ENCODE measurements at places on chromosomes 16 and 17. TPM values are rescaled to one million over a fixed set of nuclear protein-coding genes. Genes with fewer than 3 reads are reported as not detected.

GRAP gene
- 0.23 TPM for total RNA-seq

SYNGR3 gene
- total RNA-seq = 3.4 TPM

EPN3 gene
- not detected for total RNA-seq

ATP1B2 gene
- not detected for total RNA-seq

MYO1D gene
- 12.6 TPM for total RNA-seq

FBXW10B gene
- total RNA-seq = 4.6 TPM

SEPTIN12 gene
- total RNA-seq = not detected

TBX21 gene
- 0.10 TPM for total RNA-seq

GPR142 gene
- not detected for total RNA-seq

SGCA gene
- total RNA-seq = not detected

ABAT gene
- total RNA-seq = 0.99 TPM

ANKFN1 gene
- 0.46 TPM for total RNA-seq

CCDC43 gene
- total RNA-seq = 30.8 TPM

DNA sequence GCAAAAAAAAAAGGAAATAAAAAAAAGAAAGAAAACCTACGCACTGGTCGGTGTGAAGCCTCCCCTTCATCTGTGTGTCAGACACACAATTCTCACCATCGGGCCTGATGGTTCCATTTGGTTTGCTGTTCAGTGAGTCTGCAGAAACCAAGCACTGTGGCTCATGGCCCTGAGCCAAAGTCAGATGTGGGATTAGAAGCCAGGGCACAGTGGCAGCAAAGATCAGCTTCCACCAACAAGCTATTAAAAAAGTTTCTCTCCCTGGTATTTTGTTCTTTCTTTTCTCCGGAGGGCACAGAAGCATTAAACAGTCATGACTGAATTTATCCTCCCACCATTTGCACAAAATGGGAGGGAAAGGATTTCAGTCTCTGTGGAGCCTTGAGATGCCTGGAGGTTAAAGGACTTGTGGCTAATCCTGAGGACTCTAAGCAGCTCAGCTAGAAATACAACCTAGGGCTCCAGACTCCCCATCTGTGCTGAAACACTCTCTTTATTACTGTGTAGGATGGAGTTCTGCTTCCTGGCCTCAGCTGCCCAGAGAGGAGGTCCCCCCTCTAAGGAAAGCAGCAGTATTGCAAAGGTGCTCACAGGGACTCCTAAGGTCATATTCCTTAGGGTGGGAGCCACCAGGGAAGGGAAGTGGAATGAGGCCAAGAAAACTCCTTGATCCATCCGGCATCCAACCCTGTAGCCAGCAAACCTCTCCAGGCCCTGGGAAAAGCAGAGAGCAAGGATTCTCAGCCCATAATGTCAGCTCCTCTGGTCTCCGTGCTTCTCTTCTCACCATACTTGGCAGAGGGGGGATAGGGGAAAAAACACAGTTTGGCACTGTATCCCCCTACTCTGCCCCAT is 28.2 kb downstream of the SLC39A11 start:
- peak; percentile 53 for DNase-seq

- DNase-seq = no peak
Observed at GRCh38 chr16:11330526-11331237, 14.6 kb upstream of the RMI2 start.

DNA sequence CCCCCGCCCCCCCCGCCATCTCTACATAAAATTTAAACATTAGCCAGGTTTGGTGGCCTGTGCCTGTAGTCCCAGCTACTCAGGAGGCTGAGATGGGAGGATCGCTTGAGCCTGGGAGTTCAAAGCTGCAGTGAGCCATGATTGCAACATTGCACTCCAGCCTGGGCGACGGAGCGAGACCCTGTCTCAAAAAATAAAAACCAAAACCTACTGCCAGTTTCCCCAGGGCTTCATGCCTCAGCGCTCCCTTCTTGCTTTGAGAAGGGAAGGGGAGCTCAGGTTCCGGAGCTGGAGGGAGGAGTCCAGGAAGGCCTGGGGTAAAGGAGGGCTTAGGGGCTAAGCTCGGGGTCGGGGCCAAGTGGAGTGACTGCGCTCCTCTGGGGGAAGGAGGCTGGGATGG is 20.5 kb downstream of the PLCD3 start:
- DNase-seq = no peak

GRCh38 chr17:37699285-37699973 is 45.4 kb downstream of the HNF1B start:
- DNase-seq = no peak

GRCh38 chr17:1758807-1759206 is 3.1 kb upstream of the SERPINF1 start:
- DNase-seq = no peak

- DNase-seq = no peak
Observed at GRCh38 chr16:15866451-15866850, 9.6 kb upstream of the MYH11 start.

- DNase-seq = no peak
Observed at GRCh38 chr16:69773260-69773947, 11.3 kb downstream of the WWP2 start.

- DNase-seq = no peak
Observed at GRCh38 chr17:5769593-5770354, 185.5 kb upstream of the NLRP1 start.

GRCh38 chr17:7714721-7715594 is 2.6 kb upstream of the DNAH2 start:
- no peak for DNase-seq

DNA sequence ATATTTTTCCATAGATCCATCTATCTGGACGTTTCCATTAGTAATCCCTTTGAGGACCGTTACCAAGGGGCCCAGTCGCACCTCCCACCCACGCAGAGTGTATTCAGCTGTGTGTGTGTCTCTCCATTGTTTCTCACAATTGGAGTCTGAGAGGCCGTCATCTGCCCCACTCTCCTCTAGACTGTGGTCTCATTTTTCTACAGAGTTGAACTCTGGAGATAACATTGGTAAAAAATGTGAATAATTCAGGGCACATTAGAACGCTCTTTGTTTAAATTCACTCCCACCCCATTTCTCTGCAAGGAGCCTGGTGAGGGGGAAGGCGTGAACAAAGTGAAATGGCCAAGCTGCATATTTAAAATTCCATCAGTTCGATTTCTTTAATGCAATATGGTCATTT is 333.1 kb upstream of the MAF start:
- DNase-seq = no peak

- DNase-seq = no peak
Observed at GRCh38 chr16:22355487-22355908, 18.9 kb downstream of the CDR2 start.

DNA sequence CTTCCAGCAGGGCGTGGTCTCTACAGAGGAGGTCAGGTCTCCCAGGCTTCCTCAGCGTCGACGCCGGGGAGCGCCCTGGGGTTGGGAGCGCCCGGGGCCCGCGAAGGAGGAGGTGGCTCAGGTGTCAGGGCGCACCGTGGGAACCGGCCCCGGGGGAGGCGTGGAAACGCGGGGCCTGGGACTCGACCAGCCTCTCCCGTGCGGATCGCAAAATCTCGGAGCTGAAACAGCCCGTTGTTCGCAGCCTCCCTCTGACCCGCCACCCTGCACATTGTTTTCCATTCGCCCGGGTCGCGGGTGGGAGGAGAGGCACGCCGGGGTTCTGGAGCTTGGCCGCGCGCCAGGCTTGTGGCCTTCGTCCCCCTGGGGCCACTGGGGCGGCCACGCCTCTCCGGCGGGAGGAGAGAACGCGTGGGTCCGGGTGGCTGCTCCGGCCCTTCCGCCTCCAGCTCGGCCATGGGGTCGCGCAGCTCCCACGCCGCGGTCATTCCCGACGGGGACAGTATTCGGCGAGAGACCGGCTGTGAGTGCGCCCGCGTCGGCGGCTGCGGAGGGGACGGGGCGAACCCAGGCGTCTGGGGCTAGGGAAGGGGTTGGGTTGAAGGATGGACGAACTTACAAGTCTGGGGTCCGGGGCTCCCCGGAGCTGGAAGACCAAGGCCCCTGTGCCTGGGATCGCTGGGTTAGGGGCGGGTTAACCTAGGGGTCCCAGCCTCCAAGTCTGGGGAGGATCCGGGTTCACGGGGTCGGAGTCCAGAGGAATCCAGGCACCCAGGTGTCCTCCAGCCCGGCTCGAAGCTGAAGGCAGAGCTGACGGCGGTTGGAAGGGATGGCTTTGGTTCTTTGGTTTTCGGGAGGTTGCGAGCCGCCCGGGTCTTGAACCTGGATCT is at the start of gene CHP2:
Gene CHP2 (plus strand): TSS at position 433 of the 890 bp plus-strand sequence. CDS start 24 bp downstream, at position 457.
- DNase-seq = no peak

- DNase-seq = peak; percentile 37
Observed at GRCh38 chr16:50644729-50645128, 36.4 kb downstream of the SNX20 start.

- no peak for DNase-seq
Observed at GRCh38 chr17:75843577-75844529, at the start of gene UNC13D. Gene UNC13D (minus strand): TSS chr17:75844404. CDS start chr17:75844337, 67 bp downstream.

DNA sequence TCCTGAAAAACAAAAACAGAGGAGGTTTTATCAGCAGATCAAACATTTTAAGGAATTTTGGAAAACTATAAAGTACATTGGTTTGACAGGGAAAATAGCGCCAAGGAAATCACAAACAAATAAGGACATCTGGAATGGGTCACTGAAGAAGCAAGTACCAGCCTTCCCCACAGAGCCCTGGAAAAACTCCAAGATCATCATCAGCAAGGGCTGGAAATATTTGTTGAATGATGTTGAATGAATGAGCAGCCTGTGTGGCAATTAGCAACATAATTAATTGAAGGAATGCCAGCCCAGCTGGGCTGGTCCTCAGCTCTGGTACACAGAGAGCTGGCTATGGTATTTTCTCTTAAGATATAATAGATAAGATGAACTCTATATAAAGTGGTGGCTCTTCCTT is 290.4 kb downstream of the HS3ST3A1 start:
- peak; percentile 31 for DNase-seq

DNA sequence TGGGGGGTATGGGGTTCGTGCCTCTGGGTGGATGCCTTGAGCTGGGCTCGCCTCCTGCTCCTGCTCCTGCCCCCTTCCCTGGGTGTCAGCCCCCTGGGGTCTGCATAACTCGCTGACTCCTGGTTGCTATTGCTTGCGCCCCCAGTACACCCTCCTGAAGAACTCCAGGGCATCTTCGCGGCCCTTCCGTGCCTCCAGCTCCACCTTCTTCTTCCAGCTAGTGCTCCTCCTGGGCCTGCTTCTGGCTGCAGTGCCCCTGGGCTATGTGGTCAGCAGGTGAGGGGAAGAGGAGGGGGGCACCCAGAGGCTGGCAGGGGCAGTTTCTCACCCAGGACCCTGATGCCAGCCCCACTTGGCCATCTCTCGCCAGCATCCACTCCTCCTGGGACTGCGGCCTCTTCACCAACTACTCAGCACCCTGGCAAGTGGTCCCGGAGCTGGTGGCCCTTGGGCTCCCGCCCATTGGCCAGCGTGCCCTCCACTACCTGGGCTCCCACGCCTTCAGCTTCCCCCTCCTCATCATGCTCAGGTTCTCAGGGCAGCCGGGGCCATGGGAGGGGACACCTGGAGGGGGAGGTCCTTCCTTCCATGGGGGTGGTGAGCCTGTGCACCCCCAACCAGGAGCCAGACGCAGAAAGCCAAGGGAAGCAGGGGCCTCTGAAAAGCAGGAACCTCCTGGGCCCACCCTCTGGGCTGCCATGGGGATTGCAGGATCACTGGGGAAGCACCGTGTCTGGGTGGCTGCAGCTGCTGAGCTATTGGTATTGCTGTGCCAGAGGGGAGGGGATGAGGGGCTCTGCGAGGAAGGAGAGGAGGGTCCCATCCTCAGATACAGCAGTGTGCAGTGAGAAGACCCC is 7.8 kb upstream of the C17orf99 start:
- no peak for DNase-seq

GRCh38 chr16:84892097-84892496 is 72.3 kb downstream of the CRISPLD2 start:
- DNase-seq = no peak

DNA sequence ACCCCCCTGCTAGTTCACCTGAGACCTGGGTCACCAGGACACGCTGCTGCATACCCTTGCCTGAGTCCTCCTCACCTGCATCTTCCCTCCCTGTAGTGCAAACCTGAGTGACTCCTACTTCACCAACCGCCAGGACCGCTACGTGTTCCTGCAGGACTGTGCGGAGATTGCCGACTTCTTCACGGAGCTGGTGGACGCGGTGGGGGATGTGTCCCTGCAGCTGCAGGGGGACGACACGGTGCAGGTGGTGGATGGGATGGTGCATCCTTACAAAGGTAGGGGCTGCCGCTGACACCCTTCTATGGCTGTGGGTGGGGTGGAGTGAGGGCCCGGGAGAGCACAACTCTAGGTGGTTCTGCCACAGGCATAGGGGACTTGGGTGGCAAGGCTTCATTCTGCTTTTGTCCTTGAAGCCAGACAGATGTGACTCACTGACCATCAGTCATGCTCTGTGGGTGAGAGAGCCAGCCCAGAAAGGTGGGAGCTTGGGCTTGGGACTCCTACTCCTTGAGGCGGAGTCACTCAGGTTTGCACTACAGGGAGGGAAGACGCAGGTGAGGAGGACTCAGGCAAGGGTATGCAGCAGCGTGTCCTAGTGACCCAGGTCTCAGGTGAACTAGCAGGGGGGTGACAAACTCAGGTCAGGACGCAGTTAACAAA is 22.3 kb downstream of the PGS1 start:
- DNase-seq = no peak

DNA sequence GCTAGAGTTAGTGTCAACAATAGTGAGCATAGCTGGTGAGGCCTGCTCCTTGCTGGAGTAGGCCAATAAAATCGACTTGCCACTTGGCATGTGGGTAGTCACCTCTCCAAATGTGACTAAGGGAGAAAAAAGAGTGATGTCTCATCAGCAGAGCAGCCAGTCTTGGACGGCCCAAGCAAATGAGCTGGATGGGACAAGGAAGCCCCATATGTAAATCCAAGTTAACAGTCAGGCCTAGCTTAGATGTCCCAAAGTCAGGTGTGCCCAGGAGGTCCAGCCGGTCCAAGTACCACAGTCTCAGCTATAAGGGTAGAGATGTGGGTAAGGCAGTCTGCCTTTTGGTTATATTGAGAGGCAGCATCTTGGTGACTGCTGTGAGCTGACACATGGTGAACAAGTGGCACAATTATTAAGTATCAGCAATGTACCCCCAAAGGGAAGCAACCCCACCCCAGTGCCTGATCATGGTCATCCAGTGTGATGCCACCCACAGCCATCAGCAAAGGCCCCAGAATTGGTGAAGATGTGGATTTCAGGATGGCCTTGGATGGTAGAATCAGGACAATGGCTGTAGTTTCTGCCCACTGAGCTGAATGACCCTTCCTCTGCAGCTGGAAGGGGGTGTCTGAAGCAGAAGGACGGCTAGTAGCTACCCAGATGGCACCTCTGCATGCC is 83.4 kb downstream of the TNFRSF13B start:
- no peak for DNase-seq

DNA sequence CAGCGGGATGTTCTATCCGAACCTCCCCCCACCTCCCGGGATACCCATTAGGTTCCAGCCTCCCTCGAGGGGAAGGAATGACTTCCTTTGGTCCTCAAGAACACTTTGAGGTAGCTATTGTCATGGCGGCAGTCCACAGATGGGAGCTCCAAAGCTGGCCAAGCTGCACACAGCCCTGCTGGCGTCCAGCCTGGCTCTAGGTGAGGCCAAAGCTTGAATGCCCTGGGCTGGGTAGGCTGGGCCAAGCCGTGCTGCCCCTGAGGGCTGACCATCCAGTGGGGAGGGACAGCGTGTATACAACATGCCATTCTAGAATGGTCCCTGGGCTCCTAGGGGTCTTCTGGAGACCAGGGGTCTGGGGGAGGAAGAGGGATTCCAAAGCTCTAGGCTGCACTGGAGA is 43.5 kb downstream of the PEMT start:
- no peak for DNase-seq

All from H4 (cell line).